ENCODE measurements at places on chromosomes 4 and X.

- H3K4me3 ChIP-seq = no peak overlapping the region
- no peak overlapping the region for H3K27ac ChIP-seq
- H3K27me3 ChIP-seq = peaks cover 3% of the 10 kb centered on the region
- no peaks in the 10 kb centered on the region for H3K4me1 ChIP-seq
- no peak for DNase-seq
These were observed 251.1 kb upstream of the DIAPH2 start for GRCh38 chrX:96433409-96434077.

- no peak overlapping the region for H3K4me3 ChIP-seq
- no peaks in the 10 kb centered on the region for H3K27me3 ChIP-seq
- peaks cover 20% of the 10 kb centered on the region for H3K4me1 ChIP-seq
- no peaks in the 10 kb centered on the region for H3K36me3 ChIP-seq
These were observed 36.0 kb downstream of the PLAC1 start for GRCh38 chrX:134622056-134622812.

DNA sequence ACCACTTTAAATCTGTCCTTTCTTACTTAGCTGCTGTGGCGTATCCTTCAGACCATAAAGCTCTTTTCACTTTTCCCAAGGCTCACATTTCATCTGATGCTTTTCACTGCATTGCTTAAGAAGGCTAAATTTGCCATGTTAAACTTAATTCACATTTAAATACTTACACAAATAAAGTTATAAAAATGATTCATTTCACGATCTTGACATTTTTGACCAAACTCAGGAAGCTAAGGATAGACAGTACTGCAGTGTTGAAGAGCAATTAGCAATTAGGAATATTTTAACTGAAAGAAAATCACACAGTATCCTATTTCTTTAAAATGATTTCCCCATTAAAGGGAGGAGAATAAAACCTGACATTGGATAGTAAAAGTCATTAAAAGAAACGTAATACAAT, 1038.6 kb downstream of the STPG2 start:
- no peaks in the 10 kb centered on the region for H3K27me3 ChIP-seq
- no peaks in the 10 kb centered on the region for H3K4me1 ChIP-seq
- DNase-seq = no peak
- H3K27ac ChIP-seq = no peak overlapping the region

DNA sequence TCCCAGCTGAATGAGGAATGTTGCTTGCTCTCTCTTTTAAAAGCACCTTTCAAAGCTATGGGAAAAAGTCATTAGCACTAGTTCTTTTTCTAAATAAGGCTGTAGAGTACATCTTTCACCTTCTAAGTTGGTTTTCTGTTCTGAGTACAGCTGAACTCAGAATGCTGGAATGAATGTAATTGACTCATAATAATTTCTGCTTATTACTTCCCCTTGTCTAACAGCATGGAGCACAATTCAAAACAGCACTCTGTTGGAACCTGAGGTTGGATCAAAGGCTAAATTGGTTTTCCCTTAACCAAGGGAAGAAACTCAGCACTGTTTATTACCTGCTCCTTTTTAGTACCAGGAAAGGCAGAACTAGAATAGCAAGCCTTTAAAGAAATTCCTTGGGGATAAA, 33.5 kb upstream of the CYP2U1 start:
- H3K27me3 ChIP-seq = no peaks in the 10 kb centered on the region
- no peak overlapping the region for H3K27ac ChIP-seq
- DNase-seq = no peak
- H3K4me3 ChIP-seq = no peak overlapping the region
- no peaks in the 10 kb centered on the region for H3K36me3 ChIP-seq

- no peak overlapping the region for H3K27ac ChIP-seq
- no peaks in the 10 kb centered on the region for H3K4me1 ChIP-seq
These were observed 29.7 kb downstream of the MANBA start for GRCh38 chr4:102730968-102731533.

- no peak overlapping the region for H3K4me3 ChIP-seq
- no peaks in the 10 kb centered on the region for H3K27me3 ChIP-seq
- no peak overlapping the region for H3K27ac ChIP-seq
- no peaks in the 10 kb centered on the region for H3K4me1 ChIP-seq
- DNase-seq = no peak
These were observed 18.1 kb upstream of the PAGE5 start for GRCh38 chrX:55201930-55202579.

- no peak for DNase-seq
- no peaks in the 10 kb centered on the region for H3K27me3 ChIP-seq
- H3K36me3 ChIP-seq = no peaks in the 10 kb centered on the region
- peaks cover 4% of the 10 kb centered on the region for H3K4me1 ChIP-seq
- no peak overlapping the region for H3K27ac ChIP-seq
These were observed 269.3 kb upstream of the AGTR2 start for GRCh38 chrX:115901241-115901640.

DNA sequence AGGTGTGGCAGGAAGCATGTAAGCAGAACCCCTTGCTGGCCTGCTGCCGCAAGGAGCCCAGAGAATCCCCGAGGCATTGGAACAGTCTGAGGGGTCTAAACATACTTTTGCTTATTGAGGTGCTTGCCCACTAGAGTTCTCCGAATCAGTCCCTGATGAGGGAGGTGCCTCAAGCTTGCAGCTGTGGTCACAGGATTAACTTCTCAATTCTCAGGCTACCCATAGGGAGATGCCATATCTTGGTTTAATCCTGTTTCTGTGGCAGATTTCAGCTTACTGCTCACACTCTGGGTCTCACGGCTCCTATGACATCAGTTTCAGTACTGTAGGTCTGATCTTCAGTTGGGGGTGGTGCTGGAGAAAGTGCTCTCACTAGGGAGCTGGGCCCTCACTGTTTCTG, 39.9 kb downstream of the CCNG2 start:
- H3K27me3 ChIP-seq = no peaks in the 10 kb centered on the region
- no peak overlapping the region for H3K27ac ChIP-seq
- peak; percentile 95 for DNase-seq
- H3K4me3 ChIP-seq = no peak overlapping the region

GRCh38 chr4:140717313-140717712, 38.9 kb downstream of the TBC1D9 start:
- no peaks in the 10 kb centered on the region for H3K27me3 ChIP-seq
- no peak overlapping the region for H3K4me3 ChIP-seq
- no peaks in the 10 kb centered on the region for H3K36me3 ChIP-seq
- H3K27ac ChIP-seq = no peak overlapping the region
- peaks cover 4% of the 10 kb centered on the region for H3K4me1 ChIP-seq

All from common myeloid progenitor, CD34-positive (primary cell).